Effector memory CD4-positive, alpha-beta T cell (primary cell): ENCODE measurements at places on chromosomes 16 and 17.

DNA sequence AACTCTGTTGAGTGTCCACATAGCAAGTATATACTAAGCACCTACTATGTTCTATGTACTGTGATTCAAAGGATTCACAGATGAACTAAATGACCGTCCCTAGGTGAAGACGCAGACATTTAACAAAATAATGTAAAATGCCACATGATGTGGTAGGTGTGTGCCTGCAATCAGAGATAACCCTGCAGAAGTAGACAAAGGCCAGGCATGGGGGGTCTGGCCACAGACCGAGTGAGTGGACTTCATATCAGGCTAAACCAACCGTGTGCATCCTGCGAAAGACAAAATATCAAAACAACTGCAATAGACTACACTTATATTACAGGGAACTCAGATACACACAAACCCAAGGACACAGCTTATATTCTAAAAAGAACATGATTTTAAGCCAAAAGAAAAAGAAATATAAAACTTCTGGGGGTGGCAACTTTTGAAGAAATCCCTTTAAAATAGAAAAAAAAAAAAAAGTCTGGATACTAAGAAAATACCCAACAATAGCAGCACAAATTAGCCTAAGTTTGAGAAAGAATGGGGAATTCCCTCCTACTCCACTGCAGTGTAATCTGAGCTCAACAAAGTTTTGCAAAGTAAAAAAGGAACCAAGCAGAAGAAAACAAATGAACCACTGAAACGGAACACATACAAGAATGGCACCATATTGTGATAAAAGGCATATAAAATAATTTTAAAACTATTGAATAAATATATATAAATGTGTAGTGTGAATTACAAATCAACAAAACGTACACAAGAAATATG lies 12.3 kb downstream of the HSDL1 start:
- no peak for DNase-seq

GRCh38 chr17:67629971-67630320 lies 87.8 kb upstream of the NOL11 start:
- DNase-seq, result no peak

DNA sequence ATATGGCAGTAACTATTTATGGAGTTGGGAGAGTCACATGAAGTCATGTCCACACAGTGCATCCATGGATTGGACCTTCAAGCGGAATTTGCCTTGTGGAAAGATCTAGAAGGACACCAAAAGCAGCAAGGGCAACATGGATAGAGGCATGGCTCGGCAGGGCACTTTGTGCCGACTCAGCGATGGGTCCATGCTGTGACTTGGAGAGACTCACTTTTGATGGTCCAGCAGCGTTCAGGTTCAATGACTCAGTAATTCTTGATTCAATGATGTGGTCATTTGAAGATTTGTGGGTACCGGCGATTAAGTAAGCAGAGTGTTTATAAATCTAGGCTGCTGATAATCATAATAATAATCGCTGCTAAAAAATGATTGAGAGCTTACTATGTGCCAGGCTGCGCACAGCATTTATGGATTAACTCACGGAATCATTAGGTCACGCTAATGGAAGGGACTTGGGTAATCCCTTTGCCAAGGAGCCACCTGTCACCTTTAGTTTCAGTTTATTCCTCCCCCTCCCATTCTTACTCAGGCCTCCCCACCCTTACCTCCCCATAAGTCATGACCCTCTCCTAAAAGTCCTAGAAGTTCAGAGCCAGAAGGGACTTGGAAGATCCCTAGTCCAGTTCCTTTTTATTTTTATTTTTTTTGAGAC lies 127.5 kb upstream of the CRHR1 start:
- DNase-seq, result no peak

DNA sequence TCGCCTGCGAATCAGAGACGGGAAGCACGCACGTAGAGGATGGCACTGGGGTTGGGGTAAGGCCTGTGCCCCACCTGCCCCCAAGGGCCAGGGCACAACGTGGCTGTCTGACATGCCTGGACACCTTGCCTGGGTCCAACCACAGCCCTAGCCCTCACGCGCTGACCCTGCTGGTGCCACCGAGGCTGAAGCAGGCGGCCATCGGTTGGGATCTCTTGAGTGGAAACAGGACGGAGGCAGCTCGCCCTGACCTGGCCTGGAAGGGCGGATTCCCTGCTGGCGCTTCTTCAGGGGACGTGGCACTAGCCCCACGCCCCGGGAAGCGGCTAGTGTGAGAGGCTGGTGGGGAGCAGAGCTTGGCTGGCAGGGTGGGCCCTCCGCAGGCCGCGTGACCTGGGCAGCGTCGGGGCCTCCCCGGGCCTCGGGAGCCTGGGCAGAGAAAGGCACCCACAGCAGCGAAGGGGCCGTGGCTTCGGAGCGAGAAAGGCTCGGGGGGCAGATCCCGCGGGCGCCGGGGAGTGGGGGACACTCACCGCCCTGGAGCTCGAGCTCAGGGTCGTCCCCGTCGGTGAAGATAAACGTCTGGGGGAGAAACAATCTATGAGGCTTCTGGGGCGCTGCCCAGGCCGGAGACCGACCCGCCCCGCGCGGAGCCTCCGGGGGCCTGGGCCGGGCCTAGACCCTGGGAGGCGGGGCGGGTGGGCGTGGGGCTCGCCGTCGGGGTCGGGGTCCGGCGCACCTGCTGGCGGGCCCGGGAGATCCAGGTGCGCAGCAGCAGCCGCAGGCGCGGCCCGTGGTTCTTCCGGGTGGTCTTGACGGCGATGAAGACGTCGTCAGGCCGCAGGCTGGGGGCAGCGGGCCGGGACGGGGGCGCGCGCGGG lies 610 bp downstream of the RFNG start:
- DNase-seq, result no peak

DNA sequence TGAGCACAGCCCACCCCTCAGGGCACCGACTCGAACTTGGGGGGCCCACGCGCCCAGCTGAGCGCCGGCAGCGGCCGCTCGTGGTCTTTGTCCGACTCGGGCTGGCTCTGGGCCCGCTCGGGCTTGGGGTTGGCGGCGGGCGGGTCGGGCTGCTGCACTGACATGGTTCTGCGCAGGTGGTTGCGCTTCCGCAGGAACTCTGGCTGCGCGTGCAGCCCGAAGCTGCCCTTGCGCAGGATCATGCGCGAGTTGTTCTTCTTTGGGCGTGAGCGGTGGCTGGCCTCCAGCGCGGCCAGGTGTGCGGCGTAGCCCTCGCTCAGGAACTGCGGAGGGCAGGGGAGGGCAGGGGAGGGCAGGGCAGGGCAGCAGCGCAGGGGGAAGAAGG lies 11.1 kb downstream of the PIMREG start:
- DNase-seq, result no peak

DNA sequence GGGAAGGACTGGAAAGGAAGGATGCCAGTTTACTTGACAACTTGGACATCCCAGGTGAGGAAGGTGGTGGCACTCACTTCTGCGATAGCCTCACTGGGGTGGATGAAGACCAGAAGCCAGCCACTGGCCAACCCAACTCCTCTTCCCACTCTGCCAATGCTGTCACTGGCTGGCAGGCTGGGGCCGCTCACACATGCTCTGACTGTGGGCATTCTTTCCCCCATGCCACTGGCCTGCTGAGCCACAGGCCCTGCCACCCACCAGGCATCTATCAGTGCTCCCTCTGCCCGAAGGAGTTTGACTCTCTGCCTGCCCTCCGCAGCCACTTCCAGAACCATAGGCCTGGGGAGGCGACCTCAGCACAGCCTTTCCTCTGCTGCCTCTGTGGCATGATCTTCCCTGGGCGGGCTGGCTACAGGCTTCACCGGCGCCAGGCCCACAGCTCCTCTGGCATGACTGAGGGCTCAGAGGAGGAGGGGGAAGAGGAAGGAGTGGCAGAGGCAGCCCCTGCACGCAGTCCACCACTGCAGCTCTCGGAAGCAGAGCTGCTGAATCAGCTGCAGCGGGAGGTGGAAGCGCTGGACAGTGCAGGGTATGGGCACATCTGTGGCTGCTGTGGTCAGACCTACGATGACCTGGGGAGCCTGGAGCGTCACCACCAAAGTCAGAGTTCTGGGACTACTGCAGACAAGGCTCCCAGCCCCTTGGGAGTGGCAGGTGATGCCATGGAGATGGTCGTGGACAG lies 4.5 kb downstream of the ZNF646 start:
- no peak for DNase-seq

GRCh38 chr16:23504076-23504452 lies 6.2 kb downstream of the GGA2 start:
- no peak for DNase-seq

GRCh38 chr17:1727876-1728630 lies 3.5 kb downstream of the WDR81 start:
- DNase-seq, result no peak

DNA sequence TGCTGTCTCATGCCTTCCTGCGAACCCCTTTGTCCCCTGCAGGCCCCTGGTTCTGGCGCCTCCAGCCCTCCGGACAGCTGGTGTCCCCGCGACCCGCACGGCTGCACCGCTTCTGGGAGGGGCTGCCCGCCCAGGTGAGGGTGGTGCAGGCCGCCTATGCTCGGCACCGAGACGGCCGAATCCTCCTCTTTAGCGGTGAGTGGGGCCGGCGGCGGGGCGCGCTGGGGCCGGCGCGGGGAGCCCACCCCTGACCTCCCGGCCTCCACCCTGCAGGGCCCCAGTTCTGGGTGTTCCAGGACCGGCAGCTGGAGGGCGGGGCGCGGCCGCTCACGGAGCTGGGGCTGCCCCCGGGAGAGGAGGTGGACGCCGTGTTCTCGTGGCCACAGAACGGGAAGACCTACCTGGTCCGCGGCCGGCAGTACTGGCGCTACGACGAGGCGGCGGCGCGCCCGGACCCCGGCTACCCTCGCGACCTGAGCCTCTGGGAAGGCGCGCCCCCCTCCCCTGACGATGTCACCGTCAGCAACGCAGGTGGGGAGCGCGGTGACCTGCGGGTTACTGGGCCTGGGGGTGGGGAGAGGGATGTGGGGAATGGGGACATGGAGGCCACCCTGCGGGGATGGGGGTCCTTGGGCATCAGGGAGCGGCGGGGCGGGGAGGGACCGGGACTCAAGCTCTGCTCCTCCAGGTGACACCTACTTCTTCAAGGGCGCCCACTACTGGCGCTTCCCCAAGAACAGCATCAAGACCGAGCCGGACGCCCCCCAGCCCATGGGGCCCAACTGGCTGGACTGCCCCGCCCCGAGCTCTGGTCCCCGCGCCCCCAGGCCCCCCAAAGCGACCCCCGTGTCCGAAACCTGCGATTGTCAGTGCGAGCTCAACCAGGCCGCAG lies 7.1 kb upstream of the IL32 start:
- no peak for DNase-seq
